ENCODE measurements at places on chromosomes 2 and 18.

DNA sequence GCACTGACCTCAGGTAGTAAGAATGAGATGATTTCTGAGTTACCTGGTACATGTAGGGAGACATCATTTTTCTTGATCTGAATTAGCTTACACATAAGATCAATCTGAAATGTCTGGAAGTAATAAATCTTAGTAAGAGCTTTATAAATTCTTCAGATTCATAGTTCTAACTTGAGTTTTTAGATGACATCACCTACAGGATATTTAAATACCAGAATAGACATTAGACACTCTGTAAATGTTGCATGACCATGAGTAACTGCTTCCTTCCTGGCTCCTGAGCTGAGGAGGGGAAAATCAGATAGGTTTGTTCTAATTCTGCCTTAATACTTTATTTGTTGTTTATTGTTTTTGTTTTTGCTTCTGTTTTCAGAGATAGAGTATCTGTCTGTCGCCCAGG, 181.8 kb downstream of the PHLPP1 start:
- DNase-seq, result no peak

DNA sequence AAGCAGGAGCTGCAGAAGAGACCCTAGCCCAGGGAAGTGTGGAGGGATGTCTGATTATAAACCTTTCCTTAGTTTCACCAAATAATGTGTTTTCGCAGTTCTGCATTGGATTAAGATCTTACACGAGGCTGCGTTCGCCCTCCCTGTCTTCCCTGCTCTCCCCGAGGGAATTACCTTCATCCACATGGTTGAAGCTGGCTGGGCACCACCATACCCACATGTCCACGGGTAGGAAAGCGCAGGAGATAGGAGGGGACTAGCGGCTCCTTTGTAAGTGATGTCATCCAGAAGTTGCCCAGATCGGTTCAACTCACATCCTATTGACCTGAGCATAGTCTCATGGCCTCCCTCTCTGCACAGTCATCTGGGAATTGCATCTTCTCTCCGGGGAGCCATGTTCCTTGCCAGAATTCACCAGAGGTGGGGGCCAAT, 1.1 kb downstream of the TTL start:
- no peak for DNase-seq

- DNase-seq, result peak; percentile 2
These were observed 86.0 kb downstream of the OSBPL6 start for GRCh38 chr2:178280244-178280852.

DNA sequence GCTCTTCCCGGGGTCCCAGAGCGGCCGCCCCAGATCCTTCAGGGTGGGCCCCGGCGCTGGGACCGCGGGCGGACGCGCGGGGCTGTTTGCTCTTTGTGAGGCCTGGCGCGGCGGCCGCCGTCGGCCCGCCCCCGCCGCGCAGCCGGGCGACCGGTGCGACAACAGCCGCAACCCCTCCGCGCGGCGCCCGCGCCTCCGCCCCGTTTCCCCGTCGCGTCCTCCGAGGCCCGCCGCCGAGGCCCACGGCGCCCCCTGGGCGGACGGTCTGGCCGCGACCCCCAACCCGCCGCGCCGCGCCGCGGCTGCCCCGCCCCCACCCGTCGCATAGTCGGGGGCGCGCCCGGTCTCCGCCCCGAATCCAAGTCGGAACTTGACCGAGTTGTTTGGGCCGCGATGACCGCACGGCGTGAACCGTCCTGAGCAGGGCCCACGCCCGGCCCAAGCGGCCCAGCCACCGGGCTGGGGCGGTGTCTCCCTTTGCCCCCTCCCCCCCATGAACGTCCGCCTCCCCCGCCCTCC, 448 bp downstream of the YPEL5 start:
- no peak for DNase-seq

DNA sequence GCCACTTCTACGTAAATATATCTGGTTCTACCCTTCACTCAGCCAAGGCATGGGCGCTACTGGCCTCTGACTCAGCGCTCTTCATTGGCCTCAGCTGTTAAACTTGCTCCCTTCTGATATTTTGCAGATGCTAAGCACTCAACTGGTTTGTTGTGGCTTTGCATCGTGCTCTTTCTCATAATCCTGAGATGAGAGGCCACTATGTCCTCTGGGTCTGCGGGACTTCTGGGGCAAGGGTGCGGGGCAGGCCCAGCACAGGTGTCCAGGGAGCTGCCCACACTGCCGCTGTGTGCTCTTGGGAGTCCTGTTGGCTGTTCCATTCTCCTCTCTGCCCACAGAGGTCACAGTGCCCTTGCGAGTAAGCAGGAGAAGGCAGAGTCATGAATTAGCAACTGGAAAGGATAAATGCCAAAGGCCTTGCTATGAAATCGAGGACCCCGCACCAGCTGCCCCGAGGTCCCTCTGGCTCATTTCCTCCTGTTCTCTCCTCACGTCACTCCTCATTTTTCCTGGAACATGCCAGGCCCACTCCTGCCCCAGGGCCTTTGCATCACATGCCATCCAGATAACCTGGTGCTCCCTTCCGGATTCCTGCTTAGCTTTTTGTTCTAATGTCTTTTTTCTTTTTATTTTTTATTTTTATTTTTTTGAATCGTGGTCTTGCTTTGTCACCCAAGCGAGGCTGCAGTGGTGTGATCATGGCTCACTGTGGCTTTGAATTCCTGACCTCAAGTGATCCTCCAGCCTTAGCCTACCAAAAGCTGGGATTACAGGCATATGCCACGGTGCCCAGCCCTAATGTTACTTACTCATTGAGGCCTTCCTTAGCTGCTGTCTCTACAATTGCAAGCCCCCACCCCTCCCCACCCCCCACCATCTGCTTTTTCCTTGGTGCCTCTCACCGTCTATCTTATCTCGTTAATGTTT, 34.9 kb upstream of the MAT2A start:
- no peak for DNase-seq

GRCh38 chr2:42726680-42727079, 37.3 kb downstream of the OXER1 start:
- DNase-seq, result no peak

GRCh38 chr2:120825370-120826259, 89.9 kb downstream of the GLI2 start:
- DNase-seq, result no peak

- no peak for DNase-seq
These were observed 41.3 kb downstream of the BCL11A start for GRCh38 chr2:60512062-60512622.

DNA sequence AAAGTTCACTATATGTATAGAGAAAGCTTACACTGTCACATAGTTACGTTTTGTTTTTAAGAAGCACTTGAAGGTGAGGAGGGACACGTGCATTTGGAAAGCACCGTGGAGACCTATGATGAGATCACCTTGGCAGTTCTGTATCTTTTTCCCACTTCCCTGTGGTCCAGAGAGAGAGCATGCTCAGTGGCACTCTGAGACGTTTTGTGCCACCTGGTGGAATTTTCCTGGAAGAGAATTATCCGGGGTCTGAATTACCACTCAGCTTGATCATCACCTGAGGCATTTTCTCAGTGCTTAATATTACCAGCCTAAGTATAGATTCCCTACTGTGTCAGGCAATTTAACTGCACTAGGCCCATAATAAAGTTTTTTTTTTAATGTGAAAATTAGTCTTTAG, 469.4 kb upstream of the SMIM21 start:
- no peak for DNase-seq

- DNase-seq, result no peak
These were observed 16.4 kb upstream of the CD28 start for GRCh38 chr2:203690117-203690431.

GRCh38 chr18:22723221-22723620, 209.9 kb upstream of the RBBP8 start:
- no peak for DNase-seq

GRCh38 chr2:40178971-40179370, 272.9 kb downstream of the SLC8A1 start:
- DNase-seq, result no peak

Data from NCI-H187 treated with DMSO at 0.1 percent for 48 hours (cell line).